ENCODE measurements at places on chromosomes 16 and 17.
A peak's percentile ranks its signal among the peaks of the same experiment; 100 is the strongest.

DNA sequence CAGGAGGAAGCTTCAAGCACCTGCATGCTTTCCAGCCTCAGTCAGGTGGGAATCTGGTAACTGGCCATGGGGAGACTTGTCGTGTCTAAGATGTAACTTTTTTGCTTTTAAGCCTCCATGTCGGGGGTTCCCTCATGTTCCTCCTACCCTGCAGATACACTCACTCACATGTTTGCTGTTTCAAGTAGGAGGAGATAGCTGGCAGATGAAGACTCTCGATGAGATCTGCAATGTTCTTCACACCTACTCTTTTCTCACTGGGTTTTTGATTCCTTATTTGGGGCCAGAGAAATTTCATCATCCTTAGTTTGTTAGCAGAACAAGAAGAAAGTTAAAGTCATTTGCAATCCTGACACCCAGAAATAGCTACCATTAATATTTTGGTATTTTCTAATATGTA is 24.7 kb downstream of the UTP4 start:
- no peak for DNase-seq

DNA sequence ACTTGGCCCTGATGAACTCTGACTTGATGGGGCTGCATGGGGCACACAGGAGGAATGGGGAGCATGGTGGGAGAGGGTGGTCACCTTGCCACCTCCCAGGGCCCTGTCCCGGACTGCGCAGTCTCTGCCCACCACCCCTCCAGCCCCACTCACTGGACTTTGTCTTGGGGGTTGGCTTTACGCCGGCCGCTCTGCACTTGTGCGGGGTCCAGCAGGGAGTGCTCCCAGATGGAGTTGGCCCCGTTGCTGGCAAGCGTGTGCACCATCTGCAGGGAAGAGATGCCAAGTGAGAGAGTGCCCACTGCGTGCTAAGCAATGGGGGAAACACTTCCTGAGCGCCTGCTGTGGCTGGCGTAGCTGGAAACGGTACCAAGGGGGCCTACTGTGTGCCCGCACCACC is 6.7 kb downstream of the GIT1 start:
- no peak for DNase-seq

- no peak for DNase-seq
These were observed 504 bp downstream of the MAZ start for GRCh38 chr16:29806641-29807425.

- no peak for DNase-seq
These were observed 195.9 kb upstream of the TBX2 start for GRCh38 chr17:61203671-61204131.

GRCh38 chr16:23060458-23061320 is 88.6 kb downstream of the USP31 start:
- peak; percentile 34 for DNase-seq

GRCh38 chr17:43662413-43663141 is 855 bp upstream of the MEOX1 start:
- no peak for DNase-seq

GRCh38 chr17:38674014-38674748 is 576 bp downstream of the EPOP start:
- DNase-seq, result no peak

Measured in left renal cortex interstitium (tissue), 4 donors.